ENCODE measurements at places on chromosomes 3 and 15.

DNA sequence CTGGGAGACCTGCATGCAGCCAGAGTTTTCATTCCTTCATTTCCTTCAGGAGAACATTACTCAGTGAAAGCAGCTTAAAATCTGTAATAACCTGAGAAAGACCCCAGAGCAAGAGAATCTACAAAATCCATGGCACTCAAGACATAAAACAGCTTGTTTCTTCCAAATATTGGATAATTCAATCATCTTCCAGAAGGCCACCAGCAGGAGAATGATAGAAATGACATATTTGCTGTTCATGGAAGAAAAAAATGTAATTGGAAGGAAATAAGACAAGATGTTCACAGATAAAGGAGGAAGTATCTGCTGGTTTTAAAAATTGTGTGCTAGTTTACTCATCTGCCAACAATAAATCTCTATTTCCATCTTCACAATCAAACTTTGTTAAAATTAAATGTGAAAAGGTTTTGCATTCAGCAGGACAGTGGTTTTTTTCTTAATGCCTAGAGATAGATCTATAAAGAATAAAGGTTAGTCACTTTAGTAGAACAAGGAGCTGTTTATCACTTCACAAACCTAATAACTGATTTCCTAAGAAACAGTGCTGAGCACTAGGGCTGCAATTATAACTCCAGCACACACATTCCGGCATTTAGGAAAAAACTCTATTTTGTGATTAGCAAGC is 530.8 kb downstream of the NSUN3 start:
- H3K36me3 ChIP-seq, result no peaks in the 10 kb centered on the region
- no peak overlapping the region for H3K27ac ChIP-seq
- H3K4me3 ChIP-seq, result no peak overlapping the region
- no peaks in the 10 kb centered on the region for H3K4me1 ChIP-seq
- no peak for DNase-seq

DNA sequence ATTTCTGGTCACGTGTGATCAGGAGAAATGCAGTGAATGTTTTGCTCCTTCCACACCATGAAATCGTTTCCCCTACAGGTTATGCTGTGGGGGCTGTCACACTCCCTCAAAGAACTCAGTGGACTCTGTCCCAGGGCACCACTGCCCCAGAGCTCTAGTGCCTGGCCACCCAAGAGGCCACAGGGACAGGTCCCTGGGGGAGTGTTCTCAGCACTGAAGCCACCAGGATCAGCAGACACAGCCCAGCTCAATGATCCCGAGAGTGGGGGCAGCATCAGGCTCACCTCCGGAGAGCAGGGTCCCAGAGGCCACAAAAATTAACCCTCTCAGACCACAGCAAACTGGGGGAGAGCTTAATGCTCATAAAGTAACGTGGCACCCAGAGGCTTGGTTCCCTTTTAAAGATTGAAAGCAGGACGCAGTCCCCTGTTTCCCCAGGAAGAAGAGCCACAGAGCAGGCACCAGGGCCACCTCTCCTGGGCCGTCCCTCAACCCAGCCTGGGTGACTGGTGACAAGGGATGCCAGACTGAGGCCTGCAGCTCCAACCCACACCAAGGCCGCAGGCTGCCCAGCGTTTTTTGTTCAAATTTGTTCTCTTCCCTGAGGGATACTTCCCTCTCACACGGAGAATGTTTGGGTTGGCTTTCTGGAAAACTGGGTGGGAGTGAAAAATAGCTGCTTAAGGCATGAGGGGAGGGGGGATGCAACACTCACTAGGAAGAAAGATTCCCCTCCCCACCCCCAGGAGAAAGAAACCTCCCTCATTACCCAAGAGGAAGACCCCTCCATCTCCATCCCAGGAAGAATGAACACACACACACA is 123.3 kb upstream of the IGF1R start:
- H3K27ac ChIP-seq, result peak overlapping the region; percentile 19
- DNase-seq, result no peak
- H3K36me3 ChIP-seq, result no peaks in the 10 kb centered on the region
- no peak overlapping the region for H3K4me3 ChIP-seq

DNA sequence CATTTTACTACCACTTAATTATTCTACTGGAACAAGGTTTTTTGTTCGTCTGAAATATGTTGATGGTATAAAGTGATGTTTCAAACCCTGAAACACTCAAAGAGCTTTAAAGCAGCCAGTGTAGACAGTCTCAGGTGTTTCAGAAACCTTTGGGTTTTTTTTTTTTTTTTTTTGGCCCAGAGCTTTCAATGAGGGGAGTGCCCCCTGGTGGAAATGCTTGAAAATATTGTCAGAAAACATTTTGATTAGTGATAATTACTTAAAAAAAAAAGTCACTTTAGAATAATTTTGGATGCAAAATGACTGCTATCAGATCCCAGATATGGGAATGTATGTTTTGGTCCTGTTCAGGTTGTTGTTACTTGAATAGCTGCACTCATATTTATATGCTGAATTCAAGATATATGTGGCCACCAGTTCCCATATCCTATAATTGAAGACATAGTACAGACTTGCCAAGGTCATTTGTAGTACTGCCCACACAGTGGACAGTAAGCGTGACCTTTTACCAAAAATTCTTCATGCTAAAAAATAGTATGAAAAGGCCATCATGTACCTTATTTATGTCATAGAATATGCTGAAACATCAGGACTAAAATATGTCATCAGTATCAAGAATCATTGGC is 35.9 kb downstream of the SATB1 start:
- no peak overlapping the region for H3K4me3 ChIP-seq
- no peaks in the 10 kb centered on the region for H3K27me3 ChIP-seq
- peaks cover 13% of the 10 kb centered on the region for H3K36me3 ChIP-seq
- no peak for DNase-seq
- no peak overlapping the region for H3K27ac ChIP-seq

DNA sequence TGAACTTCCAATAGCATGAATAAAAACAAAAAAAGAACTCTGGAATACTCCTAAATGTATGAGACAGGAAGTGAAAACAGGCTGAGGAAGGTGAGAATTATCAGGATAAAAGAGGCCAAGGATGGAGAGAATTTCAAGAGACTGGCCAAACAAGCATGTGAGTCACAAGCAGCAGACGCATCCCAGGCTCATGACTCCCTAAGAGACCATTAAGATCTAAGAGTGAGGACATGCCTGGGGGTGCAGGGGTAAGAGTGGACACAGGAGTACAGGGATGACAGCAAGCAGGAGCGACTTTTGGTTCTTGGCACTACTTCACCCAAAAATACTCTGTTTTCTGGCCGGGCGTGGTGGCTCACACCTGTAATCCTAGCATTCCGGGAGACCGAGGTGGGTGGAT is 7.1 kb downstream of the SCAMP2 start:
- no peaks in the 10 kb centered on the region for H3K36me3 ChIP-seq
- no peaks in the 10 kb centered on the region for H3K4me1 ChIP-seq
- H3K27ac ChIP-seq, result peak overlapping the region; percentile 76

- no peak overlapping the region for H3K4me3 ChIP-seq
- no peak for DNase-seq
- H3K36me3 ChIP-seq, result no peaks in the 10 kb centered on the region
- no peak overlapping the region for H3K27ac ChIP-seq
- no peaks in the 10 kb centered on the region for H3K4me1 ChIP-seq
These were observed 61.7 kb downstream of the IL1RAP start for GRCh38 chr3:190575437-190576185.

GRCh38 chr15:36468746-36469145 is 110.7 kb upstream of the CDIN1 start:
- H3K36me3 ChIP-seq, result no peaks in the 10 kb centered on the region
- H3K27ac ChIP-seq, result no peak overlapping the region
- DNase-seq, result no peak
- no peak overlapping the region for H3K4me3 ChIP-seq

DNA sequence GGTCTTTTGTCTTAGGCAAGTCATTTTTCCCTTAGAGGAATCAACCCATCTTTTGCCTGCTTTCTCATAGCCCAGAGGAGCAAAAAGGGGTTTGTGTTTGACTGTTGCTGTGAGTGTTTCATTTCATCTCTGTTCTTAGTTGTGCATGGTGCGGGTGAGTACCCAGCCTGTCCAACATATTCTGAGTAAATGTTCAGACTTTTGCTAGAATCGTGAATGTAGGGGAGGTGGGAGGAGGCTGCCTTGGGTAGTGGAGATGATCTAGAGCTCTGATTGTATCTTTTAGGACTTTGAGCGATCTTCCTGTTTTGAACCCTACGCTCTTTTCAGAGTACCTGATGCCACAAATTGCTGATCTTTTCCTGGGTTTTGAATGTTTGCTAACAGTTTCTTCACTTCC is 123.1 kb downstream of the ZNF609 start:
- no peaks in the 10 kb centered on the region for H3K27me3 ChIP-seq
- H3K36me3 ChIP-seq, result no peaks in the 10 kb centered on the region
- DNase-seq, result no peak
- H3K27ac ChIP-seq, result no peak overlapping the region
- H3K4me1 ChIP-seq, result peaks cover 21% of the 10 kb centered on the region

DNA sequence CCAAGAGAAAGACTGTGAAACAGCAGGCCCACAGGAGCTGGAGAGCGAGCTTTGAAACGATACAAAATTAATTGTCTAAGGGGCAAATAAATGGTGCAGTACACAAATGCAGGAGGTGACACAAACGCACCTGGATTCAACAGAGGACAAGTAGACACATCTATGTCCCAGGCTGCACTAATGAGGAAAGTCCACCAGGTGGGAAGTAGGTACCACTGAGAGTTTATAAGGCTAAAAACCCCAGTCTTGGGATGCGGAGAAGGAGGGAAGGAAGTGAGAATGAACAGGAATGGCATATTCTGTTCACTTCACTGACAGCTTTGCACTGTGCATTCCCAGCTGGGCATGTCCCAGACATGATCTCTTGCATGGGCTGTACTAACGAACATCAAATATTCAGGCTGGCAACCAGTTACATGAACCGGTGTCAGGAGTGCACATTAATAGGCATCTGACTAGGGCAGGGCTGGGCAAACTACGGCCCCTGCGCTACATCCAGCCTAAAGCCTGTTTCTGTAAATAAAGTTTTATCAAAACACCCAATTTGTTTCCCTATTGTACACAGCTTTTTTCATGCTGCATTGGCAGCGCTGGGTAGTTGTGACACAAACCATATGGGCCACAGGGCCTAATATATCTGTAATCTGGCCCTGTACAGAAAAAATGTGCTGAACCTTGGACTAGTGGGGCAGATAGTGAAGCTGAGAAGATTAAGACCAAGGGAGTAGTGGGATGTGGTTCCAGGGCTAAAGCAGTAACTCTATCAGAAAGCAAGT is 107.0 kb downstream of the IGF2BP2 start:
- DNase-seq, result no peak
- no peaks in the 10 kb centered on the region for H3K36me3 ChIP-seq
- no peak overlapping the region for H3K27ac ChIP-seq
- no peaks in the 10 kb centered on the region for H3K27me3 ChIP-seq
- H3K4me1 ChIP-seq, result no peaks in the 10 kb centered on the region

- H3K4me1 ChIP-seq, result no peaks in the 10 kb centered on the region
- H3K36me3 ChIP-seq, result peaks cover 26% of the 10 kb centered on the region
- H3K27ac ChIP-seq, result no peak overlapping the region
- H3K27me3 ChIP-seq, result no peaks in the 10 kb centered on the region
- H3K4me3 ChIP-seq, result no peak overlapping the region
These were observed 31.2 kb downstream of the SLC25A36 start for GRCh38 chr3:140972833-140973232.

GRCh38 chr3:132892956-132893355 is 145.2 kb upstream of the TMEM108 start:
- no peaks in the 10 kb centered on the region for H3K27me3 ChIP-seq
- H3K4me1 ChIP-seq, result no peaks in the 10 kb centered on the region
- no peak overlapping the region for H3K4me3 ChIP-seq
- H3K27ac ChIP-seq, result no peak overlapping the region
- no peak for DNase-seq
- H3K36me3 ChIP-seq, result no peaks in the 10 kb centered on the region

DNA sequence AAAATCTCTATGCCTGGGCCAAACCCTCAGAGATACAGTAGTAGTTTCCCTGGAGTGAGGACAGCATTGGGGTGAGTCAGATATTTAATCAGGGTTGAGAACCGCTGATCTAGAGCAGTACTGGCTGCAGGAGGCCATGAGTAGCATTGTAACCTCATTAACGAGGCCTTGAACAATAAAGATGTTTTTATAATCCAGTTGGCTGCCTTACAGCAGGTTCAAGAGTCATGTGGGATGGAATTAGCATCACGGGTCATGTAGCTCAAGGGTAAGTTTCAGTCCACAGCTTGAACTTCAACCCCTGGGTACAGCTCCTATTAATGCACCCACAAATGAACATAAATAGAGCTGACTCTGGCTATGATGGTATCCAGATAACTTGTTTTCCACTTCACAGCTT is 5.1 kb downstream of the HPS3 start:
- H3K27me3 ChIP-seq, result no peaks in the 10 kb centered on the region
- H3K36me3 ChIP-seq, result no peaks in the 10 kb centered on the region
- peaks cover 16% of the 10 kb centered on the region for H3K4me1 ChIP-seq
- no peak for DNase-seq

DNA sequence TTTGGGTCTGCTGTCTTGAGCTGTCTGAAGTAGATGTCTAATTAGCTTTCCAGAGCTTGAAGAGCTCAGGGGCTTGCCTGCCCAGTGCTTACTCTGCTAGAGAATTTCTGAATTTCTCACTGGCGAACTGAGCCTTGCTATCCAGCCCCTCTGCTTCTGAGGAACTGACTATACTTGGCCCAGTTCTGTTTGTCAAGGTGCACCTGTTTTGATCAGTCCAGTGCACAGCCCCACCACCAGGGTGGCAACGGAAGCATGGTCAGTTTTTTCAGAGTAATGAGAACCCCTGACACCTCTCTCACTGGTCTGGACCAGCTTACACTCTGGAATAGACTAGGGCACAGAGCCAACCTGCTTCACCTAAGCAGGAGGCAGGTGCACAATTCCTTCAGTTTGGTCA is 25.2 kb downstream of the ITGB5 start:
- H3K4me3 ChIP-seq, result no peak overlapping the region
- no peak for DNase-seq
- no peaks in the 10 kb centered on the region for H3K36me3 ChIP-seq
- no peaks in the 10 kb centered on the region for H3K4me1 ChIP-seq

GRCh38 chr15:66225656-66226274 is 27.8 kb downstream of the MEGF11 start:
- H3K36me3 ChIP-seq, result no peaks in the 10 kb centered on the region
- no peaks in the 10 kb centered on the region for H3K27me3 ChIP-seq
- no peak overlapping the region for H3K27ac ChIP-seq

DNA sequence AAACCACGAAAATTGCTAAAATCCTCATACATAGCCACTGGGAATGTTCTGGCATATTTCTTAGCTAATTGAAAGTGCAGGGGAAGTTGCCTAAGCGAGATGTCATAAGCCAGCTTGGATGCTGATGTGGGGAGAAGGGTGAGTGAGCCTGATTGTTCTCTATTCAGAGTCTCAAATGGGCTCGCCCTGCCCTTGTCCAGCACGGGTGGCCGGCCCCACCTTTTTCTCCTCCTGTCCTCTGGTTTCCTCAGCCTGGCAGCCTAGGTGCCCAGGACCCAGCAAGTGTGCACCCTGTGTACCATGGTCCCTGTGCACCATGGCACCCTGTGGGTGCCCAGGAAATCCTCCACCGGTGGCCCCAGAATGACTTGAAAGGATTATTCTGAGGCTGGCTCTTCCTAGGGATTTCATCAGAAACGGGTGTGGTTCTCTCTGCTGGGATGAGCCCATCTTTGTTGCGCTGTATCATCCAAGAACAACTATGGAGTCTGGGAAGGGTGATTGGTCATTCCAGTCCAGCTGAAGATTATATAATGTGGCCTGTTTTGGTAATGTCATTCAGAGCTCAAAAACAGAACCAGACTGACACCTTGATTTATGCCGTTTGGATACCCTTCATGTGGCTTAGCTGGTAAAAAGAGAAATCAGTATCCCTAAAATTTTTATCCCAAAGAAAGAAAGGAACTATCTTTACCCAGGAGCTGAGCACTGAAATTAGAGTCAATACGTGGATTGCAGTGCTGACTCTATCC is 150.8 kb upstream of the BHLHE40 start:
- peak; percentile 82 for DNase-seq
- no peaks in the 10 kb centered on the region for H3K36me3 ChIP-seq
- peak overlapping the region; percentile 82 for H3K27ac ChIP-seq
- H3K27me3 ChIP-seq, result no peaks in the 10 kb centered on the region
